ENCODE measurements at places on chromosomes 7 and 10.
A peak's percentile ranks its signal among the peaks of the same experiment; 100 is the strongest.

GRCh38 chr10:132320654-132321469 lies 11.1 kb upstream of the LRRC27 start:
- no peak for DNase-seq

DNA sequence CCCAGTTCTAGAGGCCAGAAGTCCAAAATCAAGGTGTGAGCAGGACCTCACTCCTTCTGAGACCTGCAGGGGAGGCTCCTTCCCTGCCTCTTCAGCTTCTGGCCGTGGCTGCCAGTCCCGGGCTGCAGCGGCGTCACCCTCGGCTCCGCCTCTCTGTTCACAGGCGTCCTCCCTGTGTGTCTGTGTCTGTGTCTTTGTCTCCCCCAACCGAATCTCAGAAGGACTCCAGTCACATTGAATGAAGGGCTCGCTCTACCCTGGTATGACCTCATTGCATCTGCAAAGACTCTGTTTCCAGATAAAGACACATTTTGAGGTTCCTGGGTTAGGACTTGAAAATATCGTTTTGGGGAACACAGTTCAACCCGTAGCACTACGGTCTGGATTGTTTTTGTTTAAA lies 33.1 kb upstream of the GALNT11 start:
- DNase-seq, result peak; percentile 56

- no peak for DNase-seq
These were observed 3.2 kb upstream of the MRPS24 start for GRCh38 chr7:43872406-43873110.

DNA sequence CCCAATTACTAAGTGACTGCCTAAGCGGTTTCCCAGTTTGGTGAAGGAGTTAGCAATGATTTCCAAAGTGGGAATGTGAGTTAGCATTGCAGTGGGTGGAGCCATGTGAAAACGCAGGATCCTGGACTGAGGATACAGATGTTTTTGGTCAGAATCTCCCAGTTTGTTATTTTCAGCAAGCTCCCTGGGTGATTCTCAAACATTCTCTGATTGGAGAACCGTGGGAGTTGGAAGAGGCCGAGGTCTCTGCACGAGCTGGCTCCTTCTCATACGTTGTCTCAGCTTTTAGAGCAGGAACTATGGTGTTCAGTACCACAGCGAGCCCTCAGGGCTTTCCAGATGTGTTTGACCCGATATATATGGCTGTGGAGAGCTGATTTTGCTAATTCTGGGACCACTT lies 396.5 kb upstream of the NPVF start:
- DNase-seq, result no peak

DNA sequence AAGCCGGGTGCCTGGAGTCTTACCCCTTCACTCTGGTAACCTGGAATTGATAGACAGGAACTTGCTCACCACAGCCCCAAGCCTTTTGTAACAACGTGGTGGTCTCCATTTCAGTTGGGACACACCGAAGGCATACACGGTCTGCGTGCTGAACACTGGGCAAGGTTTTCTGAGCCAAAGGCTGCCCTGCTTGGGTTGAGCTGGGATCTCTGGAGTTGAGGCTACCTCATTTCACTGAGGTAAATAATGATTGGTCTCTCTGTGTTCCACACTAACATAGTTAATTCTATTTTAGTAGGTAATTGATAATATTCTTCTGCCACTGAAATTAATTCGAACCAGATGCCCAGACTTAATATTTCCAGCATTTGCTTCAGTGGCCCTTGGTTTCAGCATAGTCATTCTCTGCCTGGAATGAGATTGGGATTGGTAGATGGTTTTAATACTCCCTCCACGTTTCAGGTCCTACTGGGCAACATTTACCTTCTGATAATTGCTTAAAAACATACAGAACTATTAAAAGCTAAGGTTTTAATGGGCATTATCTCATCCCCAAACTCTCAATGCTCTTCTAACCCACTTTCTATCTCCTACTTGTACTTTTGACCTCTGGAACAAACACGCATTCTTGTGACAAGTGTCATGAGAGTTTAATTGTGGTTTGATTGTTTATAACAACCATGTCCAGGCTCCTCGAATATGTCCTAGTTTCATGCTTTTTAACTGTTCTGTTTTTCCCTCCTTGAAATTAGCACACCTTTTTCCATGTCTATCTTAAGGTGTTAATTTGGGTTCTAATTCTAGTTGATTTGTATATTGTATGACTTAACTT lies 202.3 kb upstream of the KLF6 start:
- no peak for DNase-seq

GRCh38 chr7:23346316-23346715 lies 47.2 kb downstream of the MALSU1 start:
- peak; percentile 67 for DNase-seq

- DNase-seq, result no peak
These were observed 53.6 kb upstream of the AOAH start for GRCh38 chr7:36777855-36778254.

DNA sequence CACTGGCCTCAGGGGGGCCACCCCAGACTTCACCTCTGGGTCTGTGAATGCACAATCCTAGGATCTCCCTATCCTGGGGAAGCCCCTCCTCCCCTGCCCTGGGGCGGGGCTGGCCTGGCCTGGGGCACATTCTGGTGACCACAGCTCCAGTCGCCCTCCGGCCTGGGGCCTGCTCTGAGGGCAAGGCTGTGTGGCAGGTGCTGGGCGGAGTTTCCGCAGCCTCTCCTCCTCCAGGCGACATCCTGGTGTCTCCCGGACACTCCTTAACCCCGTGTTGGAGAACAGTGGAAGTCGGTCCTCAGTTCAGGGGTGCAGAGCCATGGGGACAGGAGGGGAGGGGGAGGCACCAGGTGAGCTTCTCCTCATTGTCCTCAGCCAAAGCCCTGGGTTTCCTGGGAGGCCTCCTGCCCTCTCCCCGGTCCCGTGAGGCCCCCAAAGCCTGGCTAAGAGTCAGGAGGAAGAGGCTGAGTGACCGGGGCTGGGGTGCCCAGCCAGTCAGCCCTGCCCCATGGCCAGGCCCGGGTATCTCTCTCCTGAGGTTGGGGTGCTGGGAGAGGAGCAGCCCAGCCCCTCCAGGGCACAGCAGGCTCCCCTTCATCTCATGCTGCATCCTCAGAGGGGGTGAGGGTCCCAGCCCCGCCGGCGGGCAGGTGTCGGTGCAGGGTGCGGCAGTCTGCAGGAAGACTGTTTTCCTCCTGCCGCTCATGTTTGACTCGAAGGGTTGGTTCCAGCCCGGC lies 22.6 kb downstream of the UNCX start:
- no peak for DNase-seq

DNA sequence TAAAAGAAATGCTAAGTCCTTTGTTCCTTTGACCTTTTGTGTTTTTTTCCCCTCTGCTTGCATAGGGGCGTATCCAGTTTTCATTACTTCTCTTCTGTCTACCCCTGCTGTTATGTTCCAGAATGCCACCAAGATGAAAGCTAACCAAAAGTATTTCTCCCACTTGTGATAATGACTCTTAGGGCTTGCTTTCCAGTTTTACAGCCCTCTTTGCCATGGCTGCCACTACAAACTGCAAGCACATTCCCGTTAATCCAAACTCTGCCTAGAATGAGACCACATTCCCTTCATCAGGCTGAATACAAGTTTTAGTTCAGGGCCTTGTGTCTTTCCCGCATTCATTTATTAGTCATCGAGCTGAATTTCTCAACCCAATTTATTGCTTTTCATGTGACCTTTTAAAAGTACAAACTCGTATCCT lies 23.6 kb upstream of the CD36 start:
- DNase-seq, result no peak

DNA sequence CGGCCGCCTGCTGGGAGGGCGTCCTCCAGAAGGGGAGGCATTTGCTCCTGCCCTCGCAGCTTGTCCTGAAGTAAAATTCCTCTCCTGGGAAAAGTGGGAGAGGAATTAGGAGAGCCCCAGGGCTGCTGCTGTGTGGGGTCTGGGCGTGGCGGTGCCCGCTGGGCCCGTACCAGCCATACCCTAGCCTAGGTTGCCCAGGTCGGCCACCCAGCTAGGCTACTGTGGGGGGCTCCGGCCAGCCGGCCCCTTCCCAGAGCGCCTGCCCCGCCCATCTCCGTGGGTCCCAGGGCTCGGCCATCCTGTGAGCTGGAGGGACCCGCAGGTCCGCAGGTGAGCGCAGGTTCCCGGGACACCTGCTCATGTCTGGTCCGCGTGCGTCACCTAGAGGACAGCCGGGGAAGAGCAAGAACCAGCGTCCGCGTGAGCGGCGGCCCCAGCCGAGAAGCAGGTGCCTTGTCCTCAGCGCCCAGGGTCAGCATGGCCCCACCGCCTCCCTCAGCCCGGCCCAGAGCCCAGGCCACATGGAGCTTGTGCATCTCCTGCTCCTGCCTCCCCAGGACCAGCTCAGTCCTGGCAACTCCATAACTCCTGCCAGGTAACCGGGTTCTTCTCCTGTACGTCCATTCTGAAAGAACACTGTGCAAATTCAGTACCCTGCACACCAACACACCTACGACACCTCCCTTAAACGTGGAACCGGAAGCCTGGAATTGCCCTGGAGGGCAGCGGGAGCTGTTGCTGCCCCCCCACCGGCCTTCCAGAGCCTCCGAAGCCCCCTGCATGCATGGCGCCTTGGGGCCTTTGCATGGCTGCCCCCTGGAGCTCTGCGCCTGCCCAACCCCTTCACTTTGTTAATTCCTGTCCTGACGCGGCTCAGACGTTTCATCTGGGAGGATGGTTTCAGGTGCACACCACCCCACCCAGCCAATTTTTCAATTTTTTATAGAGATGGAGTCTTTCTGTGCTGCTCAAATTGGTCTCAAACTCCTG lies 22.8 kb upstream of the FOXL3 start:
- DNase-seq, result no peak

DNA sequence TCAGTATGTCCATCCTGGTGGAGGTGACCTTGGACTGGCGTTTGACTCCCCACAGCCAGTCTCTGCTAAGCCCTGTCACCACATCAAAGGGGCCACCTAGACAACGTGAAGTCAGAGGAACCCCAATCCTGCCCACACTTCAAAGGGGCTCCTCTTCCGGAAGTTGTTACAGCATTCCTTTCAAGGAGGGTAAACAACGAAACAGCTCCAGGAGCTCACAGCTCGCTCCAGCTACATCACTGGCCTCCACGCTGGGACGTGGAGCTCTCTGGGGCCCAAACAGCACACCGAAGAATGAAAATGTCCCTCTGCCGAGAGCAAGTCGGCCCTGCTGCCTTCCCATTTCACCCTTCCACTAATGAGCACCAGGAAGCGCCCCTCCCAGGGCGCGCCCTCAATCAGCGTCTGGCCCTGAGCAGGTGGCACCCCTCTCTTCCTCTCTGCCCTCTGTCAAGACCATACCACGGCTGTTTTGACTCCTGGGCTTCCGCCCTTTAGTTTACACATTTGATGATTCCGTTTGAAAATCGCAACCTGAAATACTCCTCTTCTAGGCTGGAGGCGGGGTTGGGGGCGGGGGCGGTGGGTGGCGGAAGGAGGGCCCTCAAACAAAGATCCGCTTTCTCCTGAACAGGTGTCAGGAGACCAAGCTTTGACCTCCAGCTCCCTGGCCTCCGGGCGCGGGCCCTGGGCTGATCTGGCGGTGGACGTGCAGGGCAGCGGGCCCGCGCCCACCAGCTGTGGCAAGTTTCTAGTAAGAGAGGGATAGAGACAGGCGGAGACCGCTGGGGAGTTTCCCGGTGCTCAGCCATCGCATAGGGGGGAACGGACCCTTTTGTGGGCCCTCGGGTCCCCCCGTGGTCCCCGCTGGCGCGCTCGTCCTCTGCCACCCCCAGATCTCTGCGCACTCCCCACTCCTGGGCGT lies 53.1 kb upstream of the KDM7A start:
- DNase-seq, result peak; percentile 90

- DNase-seq, result no peak
These were observed 48.2 kb upstream of the EBLN1 start for GRCh38 chr10:22265839-22266537.

- DNase-seq, result no peak
These were observed 1.5 kb downstream of the PDCD4 start for GRCh38 chr10:110872984-110873923.

DNA sequence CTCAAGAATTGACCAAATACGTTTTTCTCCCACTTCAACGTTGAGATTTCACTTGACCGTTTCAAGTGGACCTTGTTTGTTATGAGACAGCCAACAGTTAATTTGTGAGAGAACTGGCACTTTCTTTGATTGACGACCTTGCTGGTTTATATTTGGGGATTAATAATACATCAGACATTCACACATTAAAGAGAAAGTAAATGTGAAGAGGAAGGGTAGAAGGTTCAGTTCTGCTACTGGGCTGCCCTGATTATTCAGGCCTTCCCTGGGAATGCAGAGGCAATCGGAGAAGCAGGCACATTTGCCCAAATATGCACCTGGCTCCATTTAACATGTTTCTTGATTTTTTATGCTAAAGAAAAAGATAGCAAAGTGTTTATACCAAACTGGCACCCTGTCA lies 114.1 kb downstream of the POU6F2 start:
- DNase-seq, result no peak
